Suppressor macrophage treated with lipopolysaccharide for 4 hours (primary cell): ENCODE measurements at places on chromosomes 6 and 20.

DNA sequence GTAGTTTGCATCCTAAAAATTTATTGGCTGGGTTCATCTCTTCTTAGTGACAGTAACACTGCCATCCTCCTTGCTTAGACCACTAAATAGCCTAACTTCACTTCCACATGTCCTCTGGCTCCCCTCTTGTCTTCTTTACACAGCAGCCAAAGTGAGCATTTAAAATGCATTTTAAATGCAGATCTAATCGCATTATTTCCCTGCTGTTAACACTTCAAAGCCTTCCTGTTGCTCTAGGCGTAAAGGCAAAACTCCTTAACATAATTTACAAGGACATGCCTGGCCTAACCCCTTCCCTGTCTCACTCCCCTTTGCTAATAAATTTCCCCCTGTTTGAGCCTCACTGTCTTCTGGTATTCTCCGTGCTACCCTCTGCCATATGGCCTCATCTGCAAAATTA lies 26.5 kb downstream of the NKAIN2 start:
- DNase-seq = no peak

GRCh38 chr6:12265791-12266190 lies 24.4 kb upstream of the EDN1 start:
- DNase-seq = peak; percentile 97

DNA sequence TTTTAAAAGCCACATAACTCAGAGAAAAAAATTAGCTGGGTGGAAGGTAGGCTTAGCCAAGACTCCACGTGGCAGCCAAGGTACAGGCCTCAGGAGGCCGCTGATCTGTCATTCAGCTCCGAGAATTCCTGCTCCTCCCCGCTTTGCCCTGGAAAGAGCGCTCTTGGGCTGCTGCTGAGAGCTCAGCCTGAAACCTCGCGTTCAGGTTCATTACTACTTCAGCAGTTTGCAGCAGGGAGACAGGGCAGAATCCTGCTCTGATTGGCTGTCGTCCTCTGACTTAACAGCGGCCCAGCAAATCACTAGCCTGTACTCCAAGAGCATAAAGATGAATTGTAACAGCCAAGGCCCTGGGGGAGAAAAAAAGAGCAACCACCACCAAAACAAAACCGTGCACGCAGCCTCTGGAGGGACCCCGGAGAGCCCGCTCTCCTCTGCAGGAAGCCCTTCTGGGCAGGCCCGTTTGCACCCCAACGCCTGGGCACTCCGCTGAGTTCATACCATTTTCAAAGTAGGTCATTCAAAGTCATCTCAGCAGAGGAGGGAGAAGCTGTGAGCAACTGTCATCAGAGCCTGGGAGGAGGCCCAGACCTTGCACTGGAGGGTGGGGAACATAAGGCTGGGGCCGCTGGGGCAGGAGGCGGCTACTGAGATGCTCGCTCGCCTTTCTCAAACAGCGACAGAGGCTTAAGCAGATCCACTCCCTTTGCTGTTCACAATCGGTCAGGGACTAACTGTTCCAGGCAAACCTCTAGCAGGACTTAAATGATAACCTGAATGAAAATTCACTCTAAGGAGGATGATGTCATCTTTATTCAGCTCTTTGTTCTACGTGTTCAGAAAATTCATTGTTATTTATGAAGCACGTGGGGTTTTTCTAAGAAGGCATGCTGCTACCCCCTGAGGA lies 42.3 kb upstream of the ATXN1 start:
- DNase-seq = no peak

- DNase-seq = no peak
These were observed 17.3 kb downstream of the PPP1R3G start for GRCh38 chr6:5102267-5102970.

DNA sequence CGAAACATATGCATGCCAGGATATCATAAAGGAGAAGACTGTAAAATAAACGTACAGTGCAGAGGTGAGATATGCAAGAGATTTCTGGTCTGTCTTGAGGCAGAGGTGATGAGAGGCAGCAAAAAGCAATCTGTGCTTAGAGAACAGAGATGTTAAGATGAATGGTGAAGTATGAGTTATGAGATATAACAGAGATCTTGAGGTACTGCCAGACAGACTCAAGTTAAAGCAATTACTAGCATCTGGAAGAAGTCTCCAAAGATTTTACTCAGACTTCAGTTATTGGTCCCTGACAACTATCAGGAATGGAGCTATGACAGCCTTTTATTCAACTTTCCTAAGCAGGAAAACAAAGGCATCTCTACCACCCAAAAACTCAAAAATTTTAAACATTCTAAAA lies 122.8 kb upstream of the DST start:
- DNase-seq = no peak

GRCh38 chr6:126063512-126064146 lies 77.3 kb downstream of the TRMT11 start:
- no peak for DNase-seq

- no peak for DNase-seq
These were observed 383.0 kb upstream of the ID4 start for GRCh38 chr6:19454001-19454720.

GRCh38 chr20:43507150-43508080 lies at the start of gene L3MBTL1:
Gene L3MBTL1, plus strand, starts transcription at chr20:43507697. Its CDS starts 5,807 bp downstream, at chr20:43513504.
- peak; percentile 30 for DNase-seq

DNA sequence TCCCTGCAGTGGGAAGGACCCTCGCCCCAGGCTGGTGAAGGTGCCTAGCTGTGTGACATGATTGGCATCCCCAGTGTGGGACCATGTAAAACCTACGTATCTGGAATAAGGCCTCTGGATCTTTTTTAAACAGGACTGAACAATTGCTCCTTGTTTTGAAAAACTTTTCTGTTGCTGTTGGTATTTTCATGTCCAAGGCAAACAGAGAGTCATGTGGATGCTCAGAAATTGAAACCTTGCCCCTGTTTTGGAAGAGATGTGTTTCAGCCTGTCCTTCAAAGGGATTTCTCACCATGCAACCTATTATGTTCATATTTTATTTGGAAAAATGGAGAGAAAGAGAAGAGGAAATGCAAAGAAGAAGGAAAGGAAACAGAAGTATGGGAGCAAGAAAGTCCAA lies 362.3 kb downstream of the PKHD1 start:
- DNase-seq = no peak

DNA sequence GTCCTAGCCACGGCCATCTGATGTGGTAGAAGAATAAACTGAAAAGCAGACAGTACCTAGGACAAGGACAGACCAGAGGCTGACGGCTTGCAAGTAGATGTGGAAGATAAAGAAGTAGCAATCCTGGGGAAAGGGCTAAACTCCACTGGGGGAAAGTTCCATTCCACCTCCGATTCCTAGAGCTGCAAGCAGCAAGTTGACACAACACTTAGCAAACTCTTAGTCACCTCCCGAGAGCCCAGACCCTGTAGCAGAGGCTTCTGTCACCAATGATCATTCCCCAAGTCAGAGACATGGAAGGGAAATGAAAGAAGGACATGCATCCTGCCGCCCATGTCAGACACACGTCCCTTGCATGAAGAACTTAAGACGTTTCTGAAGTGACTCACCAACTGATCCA lies 99.2 kb upstream of the RPS6KA2 start:
- DNase-seq = peak; percentile 15

DNA sequence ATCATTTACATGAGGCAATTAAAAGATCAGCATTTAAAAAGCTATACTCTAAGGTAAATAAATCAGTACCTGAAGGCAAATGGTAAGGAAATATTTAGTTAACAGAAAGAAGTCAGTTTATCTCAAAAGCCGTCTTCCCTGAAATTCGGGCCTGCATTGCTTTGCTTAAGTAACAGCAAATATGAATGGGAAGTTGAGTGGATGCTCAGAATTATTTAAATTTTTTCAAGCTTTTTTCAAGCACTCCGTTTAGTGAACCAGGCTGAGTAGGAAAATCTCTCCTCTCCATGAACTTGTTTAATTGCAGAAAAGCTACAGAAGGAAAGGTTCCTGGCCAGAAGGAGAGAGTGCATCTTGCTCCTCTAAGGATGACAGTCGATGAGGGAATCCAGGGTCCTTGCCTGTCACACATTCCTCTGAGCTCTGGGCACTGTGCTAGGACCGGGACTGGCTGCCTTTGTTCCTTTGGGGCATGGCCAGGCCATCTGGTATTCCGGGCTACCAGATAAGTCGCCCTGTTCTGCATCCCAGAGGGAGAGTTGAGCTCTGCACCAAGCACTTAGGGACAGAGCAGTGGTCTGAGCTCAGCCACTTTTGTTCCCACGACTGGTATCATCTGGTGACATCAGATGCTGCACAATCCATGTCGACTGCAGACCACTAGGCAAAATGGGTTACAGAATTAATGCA lies 77.6 kb downstream of the RIN2 start:
- no peak for DNase-seq

DNA sequence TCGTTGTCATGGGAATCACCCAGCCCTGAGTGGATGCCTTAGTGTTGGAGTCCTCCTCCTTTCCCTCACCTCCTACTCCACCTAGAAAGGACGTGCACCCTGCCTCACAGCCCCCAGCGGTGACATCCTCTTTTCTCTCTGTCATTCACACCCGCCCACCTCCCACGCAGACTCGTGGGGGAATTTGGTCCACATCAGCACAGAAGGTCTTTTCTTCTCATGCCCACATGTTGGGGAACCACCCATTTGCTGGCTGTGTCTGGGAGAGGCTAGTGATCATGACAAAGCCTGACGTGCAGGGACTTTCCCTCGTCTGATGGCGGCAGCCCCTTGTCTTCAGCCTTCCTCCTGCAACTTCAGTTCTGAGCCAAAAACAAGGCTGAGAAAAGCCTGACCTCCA lies 96.0 kb upstream of the CNKSR3 start:
- DNase-seq = peak; percentile 97

DNA sequence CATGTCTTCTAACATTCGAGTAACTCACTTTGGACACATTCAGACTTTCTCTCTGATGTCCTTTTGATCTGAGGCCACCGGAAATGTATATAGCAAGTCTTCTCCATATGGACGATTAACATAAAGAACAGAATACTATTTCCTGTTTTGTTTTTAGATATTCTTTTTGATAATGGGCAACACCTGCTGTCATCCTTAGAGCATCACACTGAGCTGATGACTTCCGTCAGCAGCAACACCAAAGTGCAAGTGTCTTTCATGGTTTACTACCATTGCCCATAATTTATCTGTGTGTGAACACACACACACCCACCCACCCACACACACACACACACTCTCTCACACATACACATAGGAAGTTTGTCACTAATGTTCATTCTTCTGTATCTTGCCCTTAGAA lies 112.7 kb upstream of the SIM1 start:
- no peak for DNase-seq

DNA sequence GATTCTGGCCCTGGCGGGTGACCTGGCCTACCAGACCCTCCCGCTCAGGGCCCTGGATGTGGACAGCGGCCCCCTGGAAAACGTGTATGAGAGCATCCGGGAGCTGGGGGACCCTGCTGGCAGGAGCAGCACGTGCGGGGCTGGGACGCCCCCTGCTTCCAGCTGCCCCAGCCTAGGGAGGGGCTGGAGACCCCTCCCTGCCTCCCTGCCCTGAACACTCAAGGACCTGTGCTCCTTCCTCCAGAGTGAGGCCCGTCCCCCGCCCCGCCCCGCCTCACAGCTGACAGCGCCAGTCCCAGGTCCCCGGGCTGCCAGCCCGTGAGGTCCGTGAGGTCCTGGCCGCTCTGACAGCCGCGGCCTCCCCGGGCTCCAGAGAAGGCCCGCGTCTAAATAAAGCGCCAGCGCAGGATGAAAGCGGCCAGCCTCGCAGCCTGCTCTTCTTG lies 868 bp upstream of the SLC2A4RG start:
- peak; percentile 30 for DNase-seq

DNA sequence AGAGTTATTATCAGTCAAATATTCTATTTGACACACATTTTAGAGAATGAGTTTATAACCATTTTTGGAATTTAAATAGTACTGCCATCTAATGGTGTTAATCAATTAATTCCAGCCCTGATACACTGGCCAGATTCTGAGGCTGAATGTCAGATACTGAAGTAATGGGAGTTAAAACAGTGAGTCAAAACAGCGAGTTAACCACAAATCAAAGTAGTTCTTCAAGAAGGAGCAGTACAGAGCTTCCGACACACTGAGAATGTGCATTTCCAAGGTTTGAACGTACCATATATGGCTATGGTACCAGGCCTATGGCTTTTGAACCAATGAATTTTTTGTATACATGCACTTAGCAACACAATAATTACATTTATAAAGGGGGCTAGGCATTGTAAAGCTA lies 11.3 kb upstream of the CEP43 start:
- no peak for DNase-seq

DNA sequence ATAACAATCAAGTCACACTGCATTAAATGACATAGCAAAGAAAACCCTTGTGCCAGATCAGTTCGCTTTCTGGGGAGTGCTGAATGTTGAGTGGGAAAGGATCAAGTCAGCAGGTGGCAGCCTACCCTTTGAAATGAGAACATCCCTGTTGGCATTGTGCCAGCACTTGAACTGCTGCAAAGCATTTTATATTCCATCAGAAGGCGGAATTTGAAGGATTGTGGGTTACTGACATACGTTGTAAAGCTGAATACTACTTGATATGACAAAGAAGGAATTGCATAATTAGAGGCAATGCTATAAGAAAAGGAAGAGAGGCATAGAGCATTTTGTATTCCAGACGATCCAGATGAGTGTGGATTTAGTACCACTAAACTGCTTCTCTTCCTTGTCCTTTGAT lies 26.5 kb downstream of the BCKDHB start:
- DNase-seq = peak; percentile 33

DNA sequence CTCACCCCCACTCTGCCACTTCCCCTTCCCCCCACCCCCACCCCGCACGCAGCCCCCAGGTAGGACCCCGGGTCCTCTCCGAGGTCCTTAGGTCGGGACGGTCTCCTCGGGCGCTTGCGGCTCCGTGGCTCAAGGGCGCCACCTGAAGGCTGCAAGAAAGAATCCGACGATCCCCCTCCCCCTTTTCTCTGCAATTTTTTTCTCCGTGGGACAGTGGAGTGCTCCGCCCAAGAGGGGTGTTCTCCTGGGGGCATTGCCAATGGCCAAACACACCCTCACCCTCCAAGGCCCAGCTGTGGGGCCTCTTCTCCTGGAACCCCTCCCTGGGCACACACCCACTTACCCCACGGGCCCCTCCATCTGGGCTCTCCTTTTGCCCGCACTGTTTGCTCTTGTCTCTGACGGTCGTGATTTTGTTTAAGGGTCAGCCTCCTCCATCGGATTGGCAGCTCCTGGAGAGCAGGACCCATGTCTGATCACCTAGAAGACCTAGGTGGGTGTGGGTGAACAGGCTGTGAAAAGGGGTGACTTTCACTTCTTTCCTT lies 1.1 kb upstream of the TMEM74B start:
- peak; percentile 72 for DNase-seq

DNA sequence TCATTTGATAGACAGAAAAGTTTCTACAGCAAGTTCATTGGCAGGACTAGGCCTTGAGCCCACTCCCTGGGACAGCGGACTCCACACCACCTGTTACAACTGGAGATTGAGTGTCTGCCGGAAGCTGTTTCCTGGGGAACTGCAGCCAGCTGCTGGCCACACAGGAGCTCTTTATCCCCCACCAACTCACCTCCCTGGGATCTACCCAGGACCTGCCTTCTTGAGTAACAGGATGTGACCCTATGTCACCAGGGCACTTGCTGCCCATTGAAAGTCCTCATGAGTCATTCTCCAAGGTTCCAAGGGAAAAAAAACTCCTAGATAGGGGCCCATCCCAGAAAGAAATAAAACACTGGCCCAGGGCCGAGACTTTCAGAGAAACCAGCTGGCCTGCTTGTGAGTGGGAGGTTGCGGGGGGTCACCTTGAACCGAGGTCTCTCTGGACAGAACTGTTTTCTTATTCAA lies 37.4 kb upstream of the SLC9A8 start:
- DNase-seq = peak; percentile 93
